ENCODE measurements at places on chromosomes 5 and 9. TPM values are rescaled to one million over a fixed set of nuclear protein-coding genes. Genes with fewer than 3 reads are reported as not detected.

DNA sequence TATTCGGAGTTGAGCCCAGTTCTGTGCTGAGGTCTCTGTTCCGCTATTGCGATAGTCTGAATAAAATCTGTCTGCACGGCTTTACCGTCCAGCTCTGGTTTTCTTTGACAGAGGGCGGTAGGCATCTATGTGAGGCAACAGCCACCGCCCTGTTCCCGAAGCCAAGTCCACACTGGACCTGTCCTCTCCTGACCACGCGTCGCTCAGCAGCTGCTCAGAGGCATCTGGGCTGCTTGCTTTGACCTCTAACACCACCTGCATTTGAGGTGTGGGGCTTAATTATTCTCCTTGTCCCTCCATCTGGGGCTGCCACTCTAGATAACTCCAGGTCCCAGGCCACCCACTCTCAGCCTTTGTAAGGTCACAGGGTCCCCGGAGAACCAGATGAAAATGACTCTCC is 168.4 kb upstream of the SMIM23 start:
- no peaks in the 10 kb centered on the region for H3K27me3 ChIP-seq
- H3K27ac ChIP-seq: no peak overlapping the region
- no peaks in the 10 kb centered on the region for H3K4me1 ChIP-seq
- DNase-seq: no peak
- H3K36me3 ChIP-seq: no peaks in the 10 kb centered on the region

DNA sequence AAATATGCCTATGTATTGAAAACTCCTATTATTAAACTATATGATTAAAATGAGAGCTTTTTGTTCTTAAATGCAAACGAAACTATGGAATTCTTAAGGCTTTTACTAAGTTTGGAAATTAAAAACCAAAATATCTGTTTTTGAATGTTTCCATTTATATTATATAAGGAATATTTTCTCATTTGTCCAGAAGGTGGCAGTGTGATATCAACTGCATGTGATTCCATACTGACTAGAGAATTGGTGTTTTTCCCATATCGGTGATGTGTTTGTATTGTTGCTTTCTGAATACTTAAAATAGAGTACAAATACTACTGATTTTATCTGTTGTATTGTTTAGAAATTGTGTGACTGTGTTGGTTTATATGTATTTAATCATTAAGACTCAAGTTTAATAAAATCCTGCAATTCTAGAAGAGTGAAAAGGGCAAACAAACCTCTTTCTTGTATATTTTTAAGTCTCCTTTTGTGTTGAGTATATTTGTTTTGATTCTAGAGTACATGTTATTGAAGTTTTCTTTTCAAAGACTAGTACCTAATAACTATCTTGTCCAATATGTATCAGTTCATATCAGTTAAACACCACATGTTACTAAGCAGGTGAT is 320.8 kb downstream of the CCDC171 start:
- H3K27me3 ChIP-seq: no peaks in the 10 kb centered on the region
- H3K4me3 ChIP-seq: no peak overlapping the region
- no peaks in the 10 kb centered on the region for H3K4me1 ChIP-seq
- peak; percentile 35 for DNase-seq

GRCh38 chr9:4157584-4158499 is 142.0 kb downstream of the GLIS3 start:
- H3K27me3 ChIP-seq: no peaks in the 10 kb centered on the region
- no peak for DNase-seq
- H3K27ac ChIP-seq: no peak overlapping the region
- no peak overlapping the region for H3K4me3 ChIP-seq
- H3K4me1 ChIP-seq: no peaks in the 10 kb centered on the region
- no peaks in the 10 kb centered on the region for H3K36me3 ChIP-seq

The DAP gene
- polyA plus RNA-seq: 64.2 TPM

The CACNA1B gene
- polyA plus RNA-seq: not detected

DNA sequence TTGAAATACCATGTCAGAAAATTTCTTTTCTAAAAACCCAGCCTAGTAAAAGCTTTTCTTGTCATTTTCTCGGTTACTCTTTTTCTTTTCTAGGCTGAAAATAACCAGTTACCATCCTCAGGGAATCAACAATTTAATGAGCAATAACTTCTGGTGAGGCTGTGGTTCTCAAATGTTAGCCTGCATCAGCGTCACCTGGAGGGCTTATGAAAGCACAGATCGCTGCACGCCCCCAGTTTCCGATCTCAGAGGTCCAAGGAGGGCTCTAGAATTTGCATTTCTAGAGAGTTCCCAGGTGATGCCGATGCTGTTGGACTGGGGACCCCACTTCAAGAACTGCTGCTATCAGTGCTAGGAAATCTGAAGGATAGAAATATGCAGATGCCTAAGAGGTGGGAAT is 28.9 kb upstream of the TLE1 start:
- no peaks in the 10 kb centered on the region for H3K36me3 ChIP-seq
- no peaks in the 10 kb centered on the region for H3K4me1 ChIP-seq
- DNase-seq: no peak
- no peak overlapping the region for H3K4me3 ChIP-seq
- no peak overlapping the region for H3K27ac ChIP-seq

DNA sequence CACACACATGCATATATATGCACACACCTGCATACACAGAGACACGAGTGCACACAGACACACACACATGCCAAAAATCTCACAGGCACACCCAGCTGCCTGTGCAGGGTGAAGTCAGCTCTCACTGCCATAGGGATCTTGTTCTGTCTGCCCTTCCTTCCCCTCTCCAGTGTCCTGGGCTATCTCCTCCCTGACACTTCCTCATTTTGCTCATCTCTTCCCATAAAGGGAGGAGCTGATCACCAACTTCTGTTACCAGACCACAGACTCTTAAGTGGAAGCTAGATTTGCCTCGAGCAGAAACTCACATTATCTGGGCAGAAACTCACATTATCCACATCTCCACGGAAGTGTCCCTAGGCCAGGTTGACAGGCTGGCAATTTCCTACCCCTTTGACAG is 28.7 kb downstream of the LCP2 start:
- H3K27ac ChIP-seq: peak overlapping the region; percentile 84
- H3K4me1 ChIP-seq: peaks cover 92% of the 10 kb centered on the region
- H3K36me3 ChIP-seq: peaks cover 93% of the 10 kb centered on the region
- H3K27me3 ChIP-seq: no peaks in the 10 kb centered on the region
- peak overlapping the region; percentile 54 for H3K4me3 ChIP-seq
- no peak for DNase-seq

- no peak overlapping the region for H3K4me3 ChIP-seq
- H3K4me1 ChIP-seq: no peaks in the 10 kb centered on the region
- no peaks in the 10 kb centered on the region for H3K36me3 ChIP-seq
- DNase-seq: no peak
- H3K27me3 ChIP-seq: no peaks in the 10 kb centered on the region
- no peak overlapping the region for H3K27ac ChIP-seq
These were observed 1466.0 kb upstream of the C9orf72 start for GRCh38 chr9:29039258-29039657.

GRCh38 chr9:130262771-130263170 is 2.8 kb upstream of the HMCN2 start:
- no peaks in the 10 kb centered on the region for H3K36me3 ChIP-seq
- no peaks in the 10 kb centered on the region for H3K4me1 ChIP-seq
- H3K27me3 ChIP-seq: peaks cover 18% of the 10 kb centered on the region
- H3K27ac ChIP-seq: no peak overlapping the region
- H3K4me3 ChIP-seq: no peak overlapping the region
- DNase-seq: no peak

DNA sequence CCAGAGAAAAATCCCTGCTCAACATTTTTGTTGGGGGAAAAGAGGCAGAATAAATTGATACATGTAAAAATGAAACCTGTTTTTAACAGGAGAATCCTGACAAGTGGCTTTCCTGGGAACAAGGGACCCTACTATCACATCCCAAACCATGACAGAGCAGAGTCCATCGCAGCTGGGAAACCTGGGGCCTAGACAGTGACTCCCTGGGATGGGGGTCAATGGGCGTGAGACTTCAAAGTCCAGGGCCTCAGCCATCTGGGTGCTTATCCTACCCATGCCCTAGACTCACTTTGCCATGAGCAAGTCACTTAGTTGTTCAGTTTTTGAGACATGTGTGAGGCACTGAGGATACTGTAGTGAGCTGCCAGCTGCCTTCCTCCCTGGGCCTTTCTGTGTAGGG is 5.7 kb downstream of the TCOF1 start:
- H3K4me1 ChIP-seq: peaks cover 16% of the 10 kb centered on the region
- no peak overlapping the region for H3K4me3 ChIP-seq
- peaks cover 66% of the 10 kb centered on the region for H3K36me3 ChIP-seq
- DNase-seq: no peak

DNA sequence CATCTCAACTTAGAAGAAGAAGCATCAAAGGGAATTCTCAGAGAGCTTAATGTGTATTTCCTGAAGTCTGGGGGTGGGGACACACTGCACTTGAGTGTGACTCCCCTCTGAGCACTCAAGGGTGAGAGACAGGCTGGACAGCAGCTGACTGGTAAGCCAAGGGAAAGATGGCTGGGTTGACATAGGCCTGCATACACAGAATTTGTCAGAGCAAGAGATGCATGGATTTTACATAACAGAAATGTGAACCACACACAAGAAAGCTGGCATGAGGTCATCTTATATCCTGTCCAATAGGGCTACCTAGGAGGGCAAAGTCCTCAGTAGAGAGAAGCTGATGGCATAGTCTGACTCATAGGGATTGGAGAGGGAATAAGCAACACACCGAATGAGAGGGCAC is 114.3 kb upstream of the EPB41L4A start:
- DNase-seq: no peak
- no peaks in the 10 kb centered on the region for H3K36me3 ChIP-seq
- no peaks in the 10 kb centered on the region for H3K27me3 ChIP-seq

The HTR4 gene
- polyA plus RNA-seq: not detected

GRCh38 chr5:85132269-85132668 is 747.6 kb upstream of the EDIL3 start:
- no peaks in the 10 kb centered on the region for H3K36me3 ChIP-seq
- no peak for DNase-seq
- no peaks in the 10 kb centered on the region for H3K27me3 ChIP-seq
- H3K4me1 ChIP-seq: no peaks in the 10 kb centered on the region
- no peak overlapping the region for H3K27ac ChIP-seq

DNA sequence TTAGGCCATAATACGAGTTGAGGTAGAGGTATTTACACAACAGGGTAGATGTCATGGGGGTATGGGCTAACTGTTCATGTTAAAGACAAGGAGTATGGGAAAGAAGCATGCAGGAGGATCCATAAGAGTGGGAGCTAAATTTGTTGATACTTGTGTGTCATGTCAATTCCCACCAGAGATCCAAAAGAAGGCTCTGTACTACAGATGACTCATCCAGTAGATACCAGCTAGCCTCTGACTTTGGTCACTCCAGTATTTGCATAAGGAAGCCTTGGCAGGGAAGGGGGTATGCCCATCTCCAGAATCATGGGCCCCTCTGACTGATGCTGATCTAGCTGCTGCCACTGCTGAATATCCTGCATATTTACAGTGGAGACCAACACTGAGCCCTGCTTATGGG is 743.7 kb upstream of the GRAMD2B start:
- no peaks in the 10 kb centered on the region for H3K36me3 ChIP-seq
- H3K27me3 ChIP-seq: no peaks in the 10 kb centered on the region
- H3K4me3 ChIP-seq: no peak overlapping the region
- no peak for DNase-seq
- no peaks in the 10 kb centered on the region for H3K4me1 ChIP-seq

All from CD4-positive, CD25-positive, alpha-beta regulatory T cell (primary cell).